Stimulated activated CD8-positive, alpha-beta memory T cell treated with anti-CD3 and anti-CD28 coated beads, Interleukin-2, amount 100 ng/mL, for 1 hour (primary cell): ENCODE measurements at places on chromosomes 5 and 9.

- no peak for DNase-seq
Observed at GRCh38 chr9:86860006-86860405, 87.3 kb downstream of the GAS1 start.

DNA sequence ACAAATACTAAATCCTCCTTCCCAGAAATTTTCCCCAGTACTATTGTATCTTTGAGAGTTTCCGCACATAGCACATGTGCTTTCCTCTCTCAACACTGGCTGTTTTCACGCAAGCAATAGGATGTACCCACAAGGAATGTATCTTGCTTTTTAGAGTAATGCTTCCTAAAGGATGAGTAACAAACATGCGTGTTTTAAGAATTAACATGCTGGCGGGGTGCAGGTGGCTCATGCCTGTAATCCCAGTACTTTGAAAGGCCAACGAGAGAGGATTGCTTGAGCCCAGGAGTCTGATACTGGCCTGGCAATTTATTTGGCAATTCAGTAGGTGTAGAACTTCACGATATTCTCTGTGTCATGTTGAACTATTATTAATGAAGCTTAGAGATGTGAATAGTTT lies 4.6 kb downstream of the RUFY1 start:
- DNase-seq: no peak

DNA sequence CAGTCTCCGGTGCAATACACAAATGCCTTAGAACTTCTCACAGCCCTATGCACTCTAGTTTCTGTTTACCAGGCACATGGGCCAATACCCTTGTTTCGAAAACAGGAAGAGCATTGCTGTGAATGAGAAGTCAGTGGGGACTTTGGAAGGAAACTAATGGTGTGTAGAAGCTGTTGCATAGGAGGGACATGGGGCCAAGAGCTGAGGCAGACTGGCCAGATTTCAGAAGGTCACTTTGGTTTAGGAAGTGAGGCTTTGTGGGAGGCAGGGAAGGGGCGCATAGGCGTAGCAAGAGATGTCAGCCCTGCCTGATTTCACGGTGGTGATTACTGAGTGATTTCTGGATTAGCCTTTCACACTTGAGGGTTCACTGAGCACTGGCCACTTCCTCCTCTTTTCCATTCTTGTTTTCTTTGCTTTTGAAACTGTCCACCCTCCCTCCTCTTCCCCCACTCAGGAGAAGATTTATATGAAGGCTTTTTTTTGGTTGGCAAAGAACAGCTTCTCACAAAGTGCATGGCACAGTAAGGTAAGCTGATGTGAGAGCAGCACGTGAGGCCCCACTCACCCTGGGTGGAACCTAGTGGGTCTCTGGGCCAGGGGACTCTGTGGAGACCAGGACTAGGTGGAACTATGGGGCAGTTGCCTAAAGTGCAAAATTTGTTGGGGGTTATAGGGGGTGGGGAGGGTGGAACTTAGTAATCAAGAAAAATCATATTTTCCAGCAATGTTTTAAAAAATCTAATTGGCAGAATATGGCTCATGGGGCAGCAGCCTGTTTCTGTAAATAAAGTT lies 6.1 kb upstream of the TMEM252 start:
- DNase-seq: no peak

- DNase-seq: no peak
Observed at GRCh38 chr9:22257026-22257816, 189.4 kb upstream of the DMRTA1 start.

GRCh38 chr9:12930906-12931305 lies 156.1 kb downstream of the LURAP1L start:
- DNase-seq: no peak

DNA sequence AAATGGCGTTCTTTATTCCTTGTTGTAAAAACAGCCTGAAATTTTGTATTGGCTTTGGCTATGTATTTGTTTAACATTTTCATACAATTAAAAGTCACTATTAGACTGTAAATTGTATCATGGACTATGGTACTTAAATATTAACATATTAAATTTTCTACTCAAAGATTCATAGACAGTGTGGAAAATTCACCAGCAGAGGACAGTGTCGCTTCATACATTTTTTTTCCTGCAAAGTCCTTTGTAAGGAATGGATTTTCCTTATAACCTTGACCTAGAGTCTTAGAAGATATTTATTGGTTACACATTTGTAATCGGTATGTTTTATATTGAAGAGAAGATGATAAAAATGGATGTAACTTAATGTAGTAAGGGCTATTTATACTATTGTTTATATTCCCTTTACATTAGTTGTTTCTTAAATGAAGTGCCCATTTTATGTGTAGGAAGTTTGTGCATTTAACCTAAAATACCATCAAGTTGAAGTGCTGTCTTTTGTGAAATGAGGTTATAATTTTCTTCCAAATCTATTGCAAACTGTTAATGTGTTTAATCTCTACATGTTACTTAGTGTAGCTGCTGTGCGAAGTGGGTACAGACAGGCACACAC lies 150.1 kb downstream of the KDM4C start:
- no peak for DNase-seq

DNA sequence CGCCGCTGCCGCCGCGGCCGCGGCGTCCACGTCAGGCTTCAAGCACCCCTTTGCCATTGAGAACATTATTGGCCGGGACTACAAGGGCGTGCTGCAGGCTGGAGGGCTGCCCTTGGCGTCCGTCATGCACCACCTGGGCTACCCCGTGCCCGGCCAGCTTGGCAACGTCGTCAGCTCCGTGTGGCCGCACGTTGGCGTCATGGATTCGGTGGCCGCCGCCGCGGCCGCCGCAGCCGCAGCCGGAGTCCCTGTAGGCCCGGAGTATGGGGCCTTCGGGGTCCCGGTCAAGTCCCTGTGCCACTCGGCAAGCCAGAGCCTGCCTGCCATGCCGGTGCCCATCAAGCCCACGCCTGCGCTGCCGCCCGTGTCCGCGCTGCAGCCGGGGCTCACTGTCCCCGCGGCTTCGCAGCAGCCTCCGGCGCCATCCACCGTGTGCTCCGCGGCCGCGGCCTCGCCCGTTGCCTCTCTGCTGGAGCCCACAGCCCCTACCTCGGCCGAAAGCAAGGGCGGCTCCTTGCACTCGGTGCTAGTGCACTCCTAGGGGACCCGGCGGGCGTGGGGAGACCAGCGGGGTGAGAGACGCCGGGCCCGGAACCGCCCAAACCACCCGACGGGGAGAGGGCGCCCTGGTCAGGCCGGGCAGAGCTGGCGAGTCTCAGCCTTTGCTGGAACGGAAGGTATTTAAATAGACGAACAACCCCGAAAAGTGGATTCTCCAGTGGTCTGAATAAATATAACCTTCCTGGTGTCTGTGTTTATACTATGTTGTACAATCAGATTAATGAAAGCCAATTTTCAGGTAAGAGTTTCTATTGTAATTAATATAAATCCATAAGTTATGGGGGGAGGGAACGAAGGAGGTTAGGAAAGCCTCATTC lies 1.2 kb downstream of the FOXB2 start:
- DNase-seq: no peak

DNA sequence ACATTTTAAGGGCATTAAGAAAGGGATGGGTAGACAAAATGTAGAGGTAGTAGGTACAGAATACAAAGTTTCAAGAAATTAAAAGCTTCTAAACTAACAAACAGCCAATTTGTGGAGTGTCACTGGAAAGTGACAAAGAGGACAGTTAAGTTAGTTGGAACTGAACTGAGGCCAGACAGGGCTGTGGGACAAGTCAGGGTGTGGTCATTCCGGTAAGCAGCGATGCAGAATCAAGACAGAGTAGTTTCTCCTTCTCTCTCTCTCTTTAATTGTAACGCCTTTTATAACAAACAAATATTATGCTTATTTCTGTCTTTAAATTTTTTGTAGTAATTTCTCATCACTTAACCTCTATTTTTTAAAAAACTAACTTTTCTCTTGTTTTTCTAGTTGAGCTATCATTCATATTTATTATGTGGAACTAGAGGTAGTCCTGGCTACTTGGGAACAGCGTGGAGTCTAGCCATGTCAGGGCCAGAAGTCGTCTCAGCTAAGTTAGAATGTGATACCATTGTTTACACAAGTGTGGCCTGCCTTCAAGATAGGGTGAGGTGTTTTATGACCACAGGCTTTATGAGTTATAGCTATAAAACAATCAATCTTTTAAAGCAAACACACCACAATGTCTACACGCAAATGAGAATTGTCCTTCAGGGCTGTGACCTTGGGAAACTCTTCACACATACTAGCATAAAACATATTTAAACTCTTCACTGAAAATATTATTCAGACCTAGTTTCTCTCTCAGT lies 115.3 kb upstream of the CDKN2B start:
- DNase-seq: no peak
